ENCODE measurements at places on chromosomes 12 and 14.

- DNase-seq = peak; percentile 60
These were observed 25.4 kb upstream of the PLEKHG6 start for GRCh38 chr12:6285063-6285477.

DNA sequence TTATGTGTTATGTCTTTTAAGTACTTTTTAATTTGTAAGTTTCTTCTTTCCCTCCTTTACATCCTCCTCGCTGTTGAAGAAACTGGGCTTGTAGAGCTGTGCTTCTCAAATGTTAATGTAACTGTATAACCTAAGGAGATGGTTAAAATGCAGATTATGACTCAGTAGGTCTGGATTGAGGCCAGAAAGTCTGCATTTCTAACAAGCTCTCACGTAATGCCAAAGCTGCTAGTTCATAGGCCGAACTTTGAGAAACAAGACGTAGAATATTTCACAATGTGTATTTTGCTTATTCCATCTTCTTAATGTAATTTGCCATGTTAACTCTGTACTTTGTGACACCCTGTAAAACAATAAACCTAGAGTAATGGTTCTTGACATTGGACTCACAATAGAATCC lies 193.3 kb upstream of the SYT1 start:
- peak; percentile 46 for DNase-seq

DNA sequence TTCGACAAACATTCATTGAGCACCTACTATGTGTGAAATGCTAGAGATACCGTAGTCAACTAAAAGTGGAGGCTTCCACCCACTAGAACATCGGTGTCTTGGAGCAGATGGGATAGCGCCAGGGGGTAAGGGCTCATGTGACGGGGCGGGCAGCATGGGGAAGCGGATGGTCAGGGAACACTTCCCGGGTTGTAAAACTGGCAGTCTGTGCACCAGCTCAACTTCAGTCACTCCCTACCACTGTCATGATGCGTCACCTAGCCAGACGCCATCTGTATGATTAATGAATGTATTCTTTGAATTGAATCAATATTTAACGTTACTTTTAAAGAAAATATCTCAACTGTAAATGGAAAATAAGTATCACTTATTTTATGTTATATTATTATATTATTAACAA lies 93.5 kb downstream of the PIWIL1 start:
- DNase-seq = no peak

DNA sequence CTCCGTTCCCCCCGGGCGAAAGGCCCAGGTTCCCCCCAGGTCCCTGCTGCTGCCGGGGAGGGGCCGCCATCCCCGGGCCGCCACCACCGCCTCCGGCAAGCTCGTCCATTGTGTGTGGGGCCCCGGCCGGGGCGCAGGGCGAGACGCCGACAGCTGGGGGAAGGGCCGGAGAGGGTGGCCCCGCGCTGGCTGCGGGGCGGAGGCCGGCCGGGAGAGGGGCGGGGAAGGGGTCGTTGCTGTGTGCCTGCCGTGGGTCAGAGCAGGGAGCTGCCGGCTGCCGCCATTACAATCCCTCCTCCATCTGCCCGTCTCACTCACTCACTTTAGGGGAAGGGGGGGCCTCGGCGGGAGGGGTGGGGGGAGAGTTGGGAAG lies at the start of gene STRN3:
Gene STRN3, minus strand, starts transcription at position 303 of the 373 bp plus-strand sequence. Its CDS starts 194 bp downstream, at position 109.
- no peak for DNase-seq

GRCh38 chr12:96190413-96191108 lies 3.6 kb upstream of the ELK3 start:
- DNase-seq = peak; percentile 59

GRCh38 chr12:78674311-78675090 lies 190.1 kb upstream of the SYT1 start:
- DNase-seq = no peak

DNA sequence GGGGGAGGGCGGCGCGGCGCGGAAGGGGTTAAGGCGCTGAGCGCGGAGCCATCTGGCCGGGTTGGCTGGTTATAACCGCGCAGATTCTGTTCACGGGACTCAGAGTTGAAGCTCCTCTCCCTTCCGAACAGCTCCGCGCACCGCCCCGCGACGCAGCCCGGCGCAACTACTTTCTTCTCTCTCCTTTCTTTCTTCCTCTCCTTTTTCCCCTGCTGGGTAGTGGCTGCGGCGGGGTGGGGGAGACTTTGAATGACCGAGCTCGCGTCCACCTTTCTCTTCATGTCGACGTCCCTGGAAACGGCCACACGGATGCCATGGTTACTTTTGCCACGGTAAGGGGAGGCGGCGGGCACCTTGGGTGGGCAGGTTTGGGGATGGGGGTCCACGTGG lies at the start of gene NTF3:
Gene NTF3, plus strand, starts transcription at position 98 of the 390 bp plus-strand sequence. Its CDS starts 217 bp downstream, at position 315.
- DNase-seq = no peak

DNA sequence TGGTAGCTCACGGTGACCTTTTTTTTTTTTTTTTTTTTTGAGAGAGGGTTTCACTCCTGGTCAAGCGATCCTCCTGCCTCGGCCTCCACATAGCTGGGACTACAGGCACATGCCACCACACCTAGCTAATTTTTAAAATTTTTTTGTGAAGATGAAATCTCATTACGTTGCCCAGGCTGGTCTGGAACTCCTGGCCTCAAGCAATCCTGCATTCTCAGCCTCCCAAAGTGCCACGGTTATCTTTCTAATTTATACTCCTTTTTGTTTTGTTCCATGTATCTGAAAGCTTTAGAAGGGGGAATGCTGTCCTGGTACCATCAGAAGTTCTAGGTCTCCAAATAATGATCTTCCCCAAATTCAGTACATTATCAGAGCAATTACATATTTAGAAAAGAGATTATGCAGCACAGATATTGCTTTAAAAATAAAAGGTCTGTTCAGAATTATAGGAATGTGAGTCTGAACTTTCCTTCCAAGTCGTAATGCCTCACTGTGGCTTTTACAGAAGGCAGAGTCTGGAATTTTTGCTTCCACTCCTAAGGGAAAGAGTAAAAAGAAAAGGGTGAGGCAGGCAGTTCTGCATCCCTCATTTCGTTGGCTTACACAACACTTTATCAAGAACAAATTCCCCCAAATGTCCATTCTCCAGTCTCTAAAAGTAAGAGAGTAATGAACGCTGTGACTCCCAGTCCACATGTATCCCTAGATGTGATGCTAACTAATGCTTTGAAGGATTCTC lies 73.0 kb downstream of the GCH1 start:
- no peak for DNase-seq

GRCh38 chr12:47995981-47996401 lies 8.3 kb downstream of the COL2A1 start:
- DNase-seq = no peak

- DNase-seq = no peak
These were observed 8.3 kb downstream of the FOXJ2 start for GRCh38 chr12:8040791-8041190.

DNA sequence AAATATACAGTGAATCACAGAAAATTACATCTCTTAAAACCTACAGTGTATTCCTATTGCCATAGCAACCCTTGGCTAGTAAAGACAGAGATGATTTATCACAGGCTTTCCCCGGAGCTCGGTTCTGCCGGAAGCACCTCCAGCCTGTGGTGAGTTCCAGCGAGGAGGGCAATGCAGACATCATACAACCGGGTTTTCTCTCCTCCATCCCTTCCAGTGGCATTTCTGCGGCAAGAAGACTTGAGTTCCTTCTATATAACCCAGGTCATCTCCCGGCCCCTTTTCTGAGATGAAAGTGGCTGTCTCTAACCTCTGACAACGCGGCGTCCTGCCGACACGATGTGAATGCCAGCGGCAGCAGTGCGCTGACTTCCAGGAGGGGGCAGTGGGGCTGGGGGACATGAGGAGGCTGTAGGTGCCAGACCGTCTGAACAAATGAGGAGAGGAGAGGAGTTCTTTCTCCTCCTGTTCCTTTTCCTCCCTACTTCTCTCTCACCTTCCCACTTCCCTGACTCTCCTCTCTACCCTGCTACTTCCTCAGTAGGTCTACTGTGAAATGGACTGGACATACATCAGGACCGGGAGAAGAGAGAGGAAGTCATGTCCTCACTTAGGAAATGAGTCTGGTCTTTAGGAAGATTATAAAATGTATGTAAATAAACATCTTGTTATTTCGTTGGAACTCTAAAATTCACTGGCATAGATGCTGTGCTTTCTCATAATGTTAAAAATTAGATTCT lies 68.6 kb upstream of the MAX start:
- peak; percentile 34 for DNase-seq

DNA sequence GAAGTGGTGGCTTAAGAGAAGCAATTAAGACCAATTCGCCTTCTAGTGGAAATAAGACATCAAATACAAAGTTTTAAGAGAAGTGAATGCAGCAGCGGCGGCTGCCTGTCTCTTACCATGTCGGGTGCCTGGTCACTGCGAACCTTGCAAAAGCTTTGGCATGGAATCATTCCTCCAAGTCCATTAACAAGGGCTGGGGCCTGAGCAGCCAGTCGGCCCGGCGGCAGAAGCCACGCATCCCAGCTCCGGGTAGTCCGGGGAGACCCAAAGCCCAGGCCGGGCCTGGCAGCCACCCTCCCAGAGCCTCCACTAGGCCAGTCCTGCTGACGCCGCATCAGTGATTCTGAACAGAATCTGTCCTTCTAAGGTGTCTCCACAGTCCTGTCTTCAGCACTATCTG lies 321.0 kb downstream of the TMEM121 start:
- no peak for DNase-seq

- DNase-seq = no peak
These were observed 3.8 kb downstream of the CBLN3 start for GRCh38 chr14:24425704-24426103.

GRCh38 chr12:52535574-52535973 lies 15.4 kb upstream of the KRT5 start:
- no peak for DNase-seq

GRCh38 chr12:96980991-96981414 lies 73.9 kb downstream of the NEDD1 start:
- DNase-seq = no peak

DNA sequence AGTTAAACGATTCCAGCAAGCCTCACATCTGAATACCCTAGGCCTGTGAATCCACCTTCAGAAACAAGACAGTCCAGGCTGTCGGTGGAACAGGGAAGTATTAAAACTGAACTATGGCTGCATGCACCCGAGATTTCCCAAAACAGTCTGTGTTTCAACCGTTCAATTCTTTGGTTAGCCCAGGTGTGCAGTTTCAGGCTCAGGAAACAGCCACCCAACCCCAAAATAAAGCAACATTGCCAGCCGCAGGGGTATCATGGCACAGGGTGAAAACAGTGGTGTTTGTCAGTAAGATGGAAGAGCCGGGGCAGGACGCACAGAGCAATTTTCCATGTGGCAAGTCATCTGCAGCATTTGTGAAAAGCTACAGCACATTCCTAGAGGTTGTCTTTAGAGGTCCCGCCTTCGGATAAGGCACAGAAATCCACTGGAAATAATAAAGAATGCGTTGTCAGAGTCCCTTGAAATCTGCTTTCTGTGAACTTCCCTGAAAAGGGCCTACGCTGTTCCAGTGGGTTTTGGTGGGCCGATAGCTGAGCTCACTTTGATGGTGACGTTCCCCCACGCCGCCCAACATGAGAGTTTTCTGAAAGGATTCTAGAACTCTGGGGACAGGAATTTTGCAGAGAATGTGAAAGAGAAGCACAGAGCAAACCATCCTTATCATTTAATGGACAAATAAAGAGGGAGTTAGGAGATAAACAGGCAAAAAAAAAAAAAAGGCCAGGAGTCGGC lies 84.9 kb downstream of the BCL11B start:
- no peak for DNase-seq

GRCh38 chr12:4610481-4610880 lies 38.4 kb downstream of the AKAP3 start:
- DNase-seq = no peak

DNA sequence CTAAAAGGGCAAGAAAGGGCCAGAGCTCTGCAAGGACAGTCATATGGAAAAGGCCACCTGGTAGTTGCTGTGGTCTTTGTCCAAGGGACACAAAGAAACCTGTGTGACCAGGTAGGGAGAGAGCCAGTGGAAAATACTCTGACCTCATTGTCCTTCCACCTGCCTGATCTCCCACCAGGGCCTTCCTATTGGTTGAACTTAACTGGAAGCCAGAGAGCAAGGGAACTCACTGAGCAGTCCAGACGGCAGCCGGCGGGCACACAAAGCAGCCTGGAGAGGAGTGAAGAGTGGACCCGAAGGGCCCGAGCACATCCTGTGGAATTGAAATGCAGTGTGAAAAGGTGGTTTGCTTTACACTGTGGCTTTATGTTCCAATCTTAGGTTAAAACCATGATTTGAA lies 120.7 kb downstream of the SLC25A21 start:
- no peak for DNase-seq

DNA sequence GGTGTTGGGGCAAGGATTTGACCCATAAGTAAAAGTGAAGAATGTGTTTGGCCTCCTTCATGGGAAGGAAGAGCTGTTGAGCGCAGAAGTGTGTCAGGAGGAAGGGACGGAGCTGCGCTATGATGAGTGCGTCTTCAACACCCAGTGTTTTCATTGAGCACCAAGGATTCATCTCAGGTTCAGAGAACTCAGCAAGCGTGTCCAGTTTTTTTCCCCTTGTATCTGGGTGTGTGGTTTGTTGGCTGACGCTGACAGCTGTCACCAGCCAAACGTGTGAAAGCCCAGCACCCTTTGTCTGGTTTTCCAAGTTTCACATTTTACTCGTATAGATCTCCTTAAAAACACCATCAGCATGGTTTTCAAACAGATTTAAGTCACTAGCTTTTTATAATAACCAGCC lies 12.3 kb downstream of the EP400 start:
- no peak for DNase-seq

DNA sequence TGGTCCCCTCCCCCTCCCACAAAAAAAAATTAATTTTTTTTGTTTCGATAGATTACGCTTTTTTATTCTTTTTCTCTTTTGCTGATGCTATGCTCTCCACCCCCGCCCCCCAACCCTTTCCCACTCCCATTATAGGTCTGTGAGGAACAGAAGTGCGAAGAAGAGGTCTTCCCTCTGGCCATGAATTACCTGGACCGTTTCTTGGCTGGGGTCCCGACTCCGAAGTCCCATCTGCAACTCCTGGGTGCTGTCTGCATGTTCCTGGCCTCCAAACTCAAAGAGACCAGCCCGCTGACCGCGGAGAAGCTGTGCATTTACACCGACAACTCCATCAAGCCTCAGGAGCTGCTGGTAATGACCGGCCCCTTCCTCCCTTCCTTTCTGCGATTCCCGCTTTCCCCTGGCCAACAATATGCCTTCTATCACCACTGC lies 2.3 kb downstream of the CCND2 start:
- DNase-seq = no peak

DNA sequence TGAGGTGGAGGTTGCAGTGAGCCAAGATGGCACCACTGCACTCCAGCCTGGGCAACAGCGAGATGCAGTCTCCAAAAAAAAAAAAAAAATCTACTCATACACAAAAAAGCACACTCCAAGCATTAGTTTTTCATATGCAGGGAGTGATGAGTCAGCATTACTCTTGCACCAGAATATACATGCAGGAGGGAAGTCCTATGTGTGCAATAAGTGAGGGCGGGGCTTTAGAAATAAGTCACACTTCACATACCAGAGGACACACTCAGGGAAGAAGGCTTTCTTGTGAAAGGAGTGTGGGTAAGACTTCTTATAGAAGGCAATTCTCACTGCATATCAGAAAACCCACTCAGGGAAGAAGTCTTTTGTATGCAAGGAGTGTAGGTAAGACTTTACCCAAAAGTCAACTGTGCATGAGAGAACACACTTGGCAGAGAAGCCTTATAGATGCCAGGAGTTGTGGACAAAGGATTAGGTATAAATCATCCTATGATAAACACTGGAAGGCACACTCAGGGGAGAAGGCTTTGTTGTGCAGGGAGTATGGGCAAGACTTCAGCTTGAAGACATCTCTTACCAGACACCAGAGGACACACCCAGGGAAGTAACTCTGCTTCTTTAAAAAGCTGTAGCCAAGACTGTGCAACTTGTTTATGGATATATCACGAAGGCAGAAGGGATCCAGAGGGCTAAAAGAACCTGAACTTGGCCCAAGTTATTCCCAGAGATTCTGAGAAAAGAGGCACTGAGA lies 50.5 kb downstream of the ATF7 start:
- DNase-seq = peak; percentile 58

- DNase-seq = peak; percentile 45
These were observed 109.4 kb downstream of the DACT1 start for GRCh38 chr14:58747181-58747580.

All from Caki2 (cell line).